ENCODE measurements at places on chromosomes 1 and 21. TPM values are rescaled to one million over a fixed set of nuclear protein-coding genes. Genes with fewer than 3 reads are reported as not detected.

- DNase-seq, result peak; percentile 68
These were observed 25.7 kb downstream of the RAB7B start for GRCh38 chr1:205977402-205978014.

The COA6 gene
- total RNA-seq, result 48.3 TPM

DNA sequence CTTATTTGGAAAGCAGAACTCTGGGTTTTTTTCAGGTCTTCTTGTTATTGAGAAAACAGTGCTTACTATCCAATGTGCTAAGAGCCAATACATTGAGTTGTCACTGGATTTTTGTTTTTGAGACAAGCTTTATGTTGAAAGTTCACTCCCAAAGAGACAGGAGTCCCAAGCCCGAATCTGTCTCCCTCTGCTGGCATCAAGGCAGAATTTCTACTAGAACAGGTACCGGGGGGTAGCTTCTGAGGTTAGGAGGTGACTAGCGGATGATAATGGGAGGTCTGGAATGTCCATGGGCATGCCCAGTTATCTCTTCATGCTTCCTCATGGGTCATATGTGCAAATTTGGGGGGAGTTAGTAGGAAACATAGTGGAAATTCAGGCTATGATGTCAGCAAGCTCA, 25.1 kb downstream of the ZNF124 start:
- no peak for DNase-seq

- DNase-seq, result peak; percentile 73
These were observed 403.6 kb downstream of the PTPRU start for GRCh38 chr1:29639741-29640427.

DNA sequence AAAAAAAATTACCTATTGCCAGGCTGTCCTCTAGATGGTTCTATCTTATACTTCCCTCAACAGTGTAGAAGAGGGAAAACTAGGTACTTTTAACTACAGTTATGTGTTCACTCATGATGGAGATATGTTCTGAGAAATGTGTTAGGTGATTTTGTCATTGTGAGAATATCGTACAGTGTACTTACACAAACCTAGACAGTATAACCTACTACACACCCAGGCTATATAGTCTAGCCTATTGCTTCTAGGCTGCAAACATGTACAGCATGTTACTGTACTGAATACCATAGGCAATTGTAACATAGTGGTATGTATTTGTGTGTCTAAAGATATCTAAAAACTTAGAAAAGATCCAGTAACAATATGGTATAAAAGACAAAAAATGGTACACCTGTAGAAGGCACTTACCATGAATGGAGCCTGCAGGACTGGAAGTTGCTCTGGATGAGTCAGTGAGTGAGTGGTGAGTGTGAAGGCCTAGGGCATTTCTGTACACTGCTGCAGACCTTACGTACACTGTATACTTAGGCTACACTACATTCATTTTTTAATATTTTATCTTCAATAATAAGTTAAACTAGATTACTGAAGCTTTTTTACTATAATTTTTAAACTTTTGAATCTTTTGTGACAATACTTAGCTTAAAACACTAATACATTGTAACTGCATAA, 13.2 kb downstream of the MGST3 start:
- peak; percentile 73 for DNase-seq

GRCh38 chr1:203361945-203362719, 11.2 kb upstream of the FMOD start:
- peak; percentile 64 for DNase-seq

- DNase-seq, result peak; percentile 47
These were observed 71.0 kb downstream of the PDE9A start for GRCh38 chr21:42724226-42724920.

The NLRP3 gene
- total RNA-seq, result under 0.01 TPM

GRCh38 chr1:197515421-197515820, 247.4 kb downstream of the CRB1 start:
- DNase-seq, result no peak

GRCh38 chr1:154623358-154623757, 15.4 kb upstream of the ADAR start:
- DNase-seq, result no peak

GRCh38 chr1:220957233-220957605, 78.0 kb downstream of the HLX start:
- peak; percentile 72 for DNase-seq

The ADGRB2 gene
- total RNA-seq, result 0.64 TPM

DNA sequence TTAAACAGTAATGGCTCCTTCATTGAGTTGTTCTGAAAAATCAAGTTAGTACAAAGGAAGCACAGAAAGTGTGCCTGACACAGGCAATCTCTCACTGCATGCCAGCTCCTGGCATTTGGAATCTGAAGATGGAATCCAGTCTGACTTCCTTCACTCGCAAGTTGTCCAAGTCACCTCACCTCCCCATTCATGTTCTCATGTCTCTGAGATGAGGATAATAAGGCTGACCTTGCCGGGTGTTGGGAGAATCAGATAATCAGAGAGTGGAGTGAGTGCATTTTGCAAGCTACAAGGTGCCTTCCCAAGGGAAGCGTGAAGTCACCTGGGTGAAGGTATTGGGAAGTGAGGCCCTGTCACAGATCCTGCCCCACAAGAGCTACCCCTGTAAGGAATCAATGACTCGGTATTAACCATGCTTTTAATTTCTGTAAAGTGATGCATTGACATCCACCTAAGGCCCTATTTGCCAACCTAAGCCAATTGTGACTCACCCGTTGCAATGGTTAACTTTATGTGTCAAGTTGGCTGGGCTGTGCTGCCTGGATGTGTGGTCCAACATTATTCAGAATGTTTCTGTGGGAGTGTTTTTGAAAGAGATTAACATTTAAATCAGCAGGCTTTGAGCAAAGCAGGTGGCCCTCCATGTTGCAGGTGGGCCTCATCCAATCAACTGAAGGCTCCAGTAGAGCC, 62.5 kb upstream of the TARBP1 start:
- peak; percentile 90 for DNase-seq

GRCh38 chr1:87495870-87496269, 167.2 kb downstream of the LMO4 start:
- no peak for DNase-seq

DNA sequence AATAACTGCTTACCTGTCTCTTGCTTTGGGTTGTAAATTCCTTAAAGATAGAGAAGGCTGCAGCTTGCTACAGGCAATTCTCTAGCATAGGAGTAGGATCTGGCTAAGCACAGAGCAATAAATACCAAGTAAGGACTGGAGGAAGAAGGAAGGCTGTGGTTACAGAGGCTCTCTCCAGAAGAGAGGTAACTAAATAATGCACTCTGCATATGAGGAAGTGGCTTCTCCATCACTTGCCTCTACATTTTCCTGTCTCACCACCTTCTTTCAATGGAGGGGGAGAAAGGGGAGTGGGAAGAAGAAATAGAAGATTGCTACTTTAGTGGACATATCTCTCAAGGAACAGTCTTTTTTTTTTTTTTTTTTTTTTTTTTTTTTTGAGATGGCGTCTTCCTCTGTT, 60.9 kb upstream of the LAX1 start:
- no peak for DNase-seq

The NBL1 gene
- total RNA-seq, result 55.3 TPM

The CCDC17 gene
- total RNA-seq, result 0.79 TPM

DNA sequence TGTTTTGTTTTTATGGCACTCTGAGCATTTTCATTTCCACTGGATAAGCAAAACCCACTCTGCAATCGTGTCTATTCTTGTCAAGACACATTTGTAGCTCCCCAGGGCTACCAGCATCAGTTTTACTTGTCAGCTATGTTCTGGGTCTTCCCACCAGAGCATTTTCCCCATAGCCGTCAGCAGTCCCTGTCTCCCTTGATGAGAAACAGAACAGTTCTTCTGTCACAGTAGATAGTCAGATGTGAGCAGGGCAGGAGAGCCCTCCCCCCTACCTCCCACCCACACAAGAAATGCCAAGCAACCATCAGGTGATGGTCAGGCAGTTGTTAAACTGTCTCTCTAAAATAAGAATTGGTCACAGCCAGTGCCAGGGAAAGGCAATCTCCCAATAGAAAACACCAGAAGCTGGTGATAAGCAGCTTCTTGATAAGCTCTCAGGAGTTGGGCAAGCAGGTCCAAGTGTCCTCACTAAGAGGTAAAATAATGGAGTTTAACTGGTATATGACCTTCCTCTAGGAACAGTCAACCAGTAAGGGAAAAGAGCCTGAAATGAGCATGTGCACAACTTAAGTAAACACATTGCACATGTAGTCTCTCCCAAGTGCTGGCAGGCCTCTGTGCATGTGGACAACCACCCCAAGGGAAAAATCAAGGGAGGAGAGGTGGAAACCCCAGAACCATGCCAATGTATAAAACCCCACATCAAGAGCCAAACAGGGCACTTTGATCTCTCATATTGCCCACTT, 208.2 kb downstream of the S1PR1 start:
- no peak for DNase-seq

The VWA5B1 gene
- total RNA-seq, result not detected

The MYBPH gene
- not detected for total RNA-seq

DNA sequence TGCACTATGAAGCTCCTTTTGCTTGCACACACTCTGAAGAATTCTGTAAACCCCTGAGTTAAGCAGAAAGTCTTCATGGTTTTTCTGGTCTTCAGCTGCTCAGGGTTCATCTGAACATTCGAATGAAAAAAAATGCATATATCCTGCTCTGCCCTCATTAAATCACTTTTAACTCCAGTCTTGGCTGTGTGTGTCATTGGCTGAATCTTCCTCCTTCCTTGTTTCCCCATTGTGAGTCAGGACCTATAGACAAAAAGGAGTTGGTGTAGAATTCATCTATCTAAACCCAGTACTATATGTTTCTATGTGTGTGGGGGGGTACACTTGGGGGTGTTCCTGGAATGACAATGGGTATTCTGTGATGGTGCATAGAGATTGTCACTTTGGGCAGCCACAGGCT, 6.6 kb upstream of the SPRR1B start:
- DNase-seq, result peak; percentile 40

- no peak for DNase-seq
These were observed 46.8 kb upstream of the DIPK1A start for GRCh38 chr1:93007941-93008577.

The CFAP45 gene
- 0.53 TPM for total RNA-seq

- no peak for DNase-seq
These were observed 180.9 kb upstream of the PRMT6 start for GRCh38 chr1:106875622-106876021.

DNA sequence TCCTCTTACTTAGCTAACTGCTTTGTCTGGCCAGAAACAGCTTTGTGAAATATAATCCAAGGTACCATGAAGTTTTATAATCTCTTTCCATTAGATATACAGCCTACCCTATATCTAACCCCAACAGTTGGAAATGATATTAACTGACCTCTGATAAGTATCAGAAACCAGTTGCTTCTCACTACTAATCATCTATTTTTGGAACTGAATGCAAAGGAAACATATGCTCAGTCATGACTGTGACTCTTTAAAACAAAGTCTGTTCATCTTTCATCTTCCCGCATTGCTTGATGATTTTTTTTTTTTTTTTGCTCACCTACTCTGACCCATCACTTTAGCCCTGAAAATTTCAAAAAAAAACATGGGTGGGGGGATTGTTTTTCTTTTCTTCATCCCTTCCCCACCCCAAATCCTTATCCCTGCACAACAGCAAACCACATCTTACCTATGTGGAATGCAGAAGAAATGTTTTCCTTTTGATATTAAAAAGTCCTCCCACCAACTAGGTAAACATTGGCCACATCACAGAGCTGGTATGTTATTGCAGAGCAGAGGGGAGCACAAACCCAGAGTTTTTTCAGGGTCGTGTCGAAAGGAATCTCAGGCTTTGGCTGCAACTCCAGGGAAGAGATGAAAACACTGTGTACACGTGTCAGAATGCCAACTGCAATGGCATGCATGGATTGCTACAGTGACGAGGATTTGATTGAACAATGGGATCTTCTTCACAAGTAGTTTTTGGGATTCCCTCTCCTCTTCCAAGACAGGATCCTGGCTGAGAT, 137.3 kb downstream of the SLC30A10 start:
- peak; percentile 22 for DNase-seq

The CLCA4 gene
- total RNA-seq, result 45.8 TPM

- DNase-seq, result no peak
These were observed 59.7 kb downstream of the MRPL37 start for GRCh38 chr1:54259546-54260140.

DNA sequence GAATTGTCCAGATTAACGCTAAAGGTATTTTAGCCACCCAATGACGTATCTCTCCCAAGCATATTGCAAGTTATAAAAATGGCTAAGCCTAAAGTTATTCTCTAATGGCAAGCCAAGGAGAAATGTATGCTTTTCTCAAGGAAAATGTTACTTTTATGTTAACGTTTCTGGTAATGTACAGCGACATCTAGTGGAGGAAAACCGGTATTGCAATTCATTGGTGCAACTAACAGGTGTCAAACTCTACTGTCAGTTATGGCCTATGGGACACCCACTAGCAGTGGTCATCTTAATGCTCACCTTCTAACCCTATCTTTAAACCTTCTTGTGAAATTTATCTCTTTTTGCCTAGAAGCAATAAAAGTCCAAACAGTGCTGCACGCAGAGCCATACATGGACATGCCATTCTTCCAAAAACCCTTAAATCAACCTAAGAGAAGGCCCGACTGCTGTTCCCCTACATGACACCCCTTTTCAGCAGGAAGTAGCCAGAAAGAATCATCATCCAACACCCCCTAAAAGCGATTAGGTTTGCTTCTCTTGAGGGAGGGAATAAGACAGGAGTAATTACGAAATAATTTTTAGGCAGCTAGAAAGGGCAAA, 68.7 kb upstream of the LRIF1 start:
- peak; percentile 34 for DNase-seq

DNA sequence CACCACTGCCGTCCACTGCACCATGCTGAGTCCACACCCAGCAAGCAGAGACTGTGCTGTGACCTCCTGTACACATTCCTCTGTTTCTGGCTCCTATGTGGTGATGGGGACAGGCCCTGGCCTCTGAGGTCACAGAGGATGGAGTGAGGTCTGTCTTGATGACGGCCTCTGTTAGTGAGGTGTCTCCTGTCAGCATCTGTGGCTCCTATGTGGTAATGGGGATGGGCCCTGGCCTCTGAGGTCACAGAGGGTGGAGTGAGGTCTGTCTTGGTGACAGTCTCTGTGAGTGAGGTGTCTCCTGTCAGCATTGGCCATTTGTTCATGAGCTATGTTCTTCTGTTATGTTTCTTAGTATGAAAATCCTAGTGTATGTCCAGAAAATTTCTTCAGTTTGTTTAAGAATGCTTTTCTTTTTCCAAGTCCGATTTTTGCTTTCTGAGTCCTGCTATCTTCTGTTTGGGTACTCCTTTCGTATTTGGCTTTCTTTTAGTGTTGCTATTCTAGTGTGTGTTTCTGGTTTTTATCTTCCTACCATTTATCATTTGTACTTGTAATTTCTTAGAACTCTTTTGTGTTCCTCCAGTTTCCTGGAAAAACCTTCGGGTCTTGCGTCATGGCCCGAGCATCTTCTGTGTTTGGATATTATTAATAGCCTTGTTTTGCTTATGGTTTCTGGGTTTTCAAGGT, 13.4 kb downstream of the SNAP47 start:
- no peak for DNase-seq

GRCh38 chr1:58804853-58805565, 21.2 kb upstream of the JUN start:
- no peak for DNase-seq

The E2F2 gene
- total RNA-seq, result 0.38 TPM

GRCh38 chr1:231233735-231234417, 7.1 kb upstream of the GNPAT start:
- peak; percentile 6 for DNase-seq

GRCh38 chr21:36330904-36331303, 10.9 kb downstream of the MORC3 start:
- DNase-seq, result peak; percentile 41

The SPRR2B gene
- total RNA-seq, result not detected
